Amygdala (tissue), 56 donors: ENCODE measurements at places on chromosomes 5 and 9.

DNA sequence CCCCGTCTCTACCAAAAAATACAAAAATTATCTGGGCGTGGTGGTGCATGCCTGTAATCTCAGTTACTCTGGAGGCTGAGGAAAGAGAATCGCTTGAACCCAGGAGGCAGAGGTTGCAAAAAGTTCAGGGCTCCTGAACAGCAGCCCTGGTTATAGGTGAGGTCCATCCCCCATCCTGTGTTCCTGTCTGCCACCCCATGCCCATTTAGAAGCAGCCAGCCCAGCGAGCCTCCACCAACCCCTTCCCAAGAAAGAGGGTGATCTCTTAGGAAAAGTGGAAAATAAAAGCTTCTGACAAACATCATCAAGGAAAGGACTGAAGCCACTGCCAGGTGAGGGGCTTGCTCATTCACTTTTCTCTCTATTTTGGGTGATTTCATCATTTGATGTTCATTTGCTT is 55.8 kb downstream of the FSTL4 start:
- no peak for DNase-seq

DNA sequence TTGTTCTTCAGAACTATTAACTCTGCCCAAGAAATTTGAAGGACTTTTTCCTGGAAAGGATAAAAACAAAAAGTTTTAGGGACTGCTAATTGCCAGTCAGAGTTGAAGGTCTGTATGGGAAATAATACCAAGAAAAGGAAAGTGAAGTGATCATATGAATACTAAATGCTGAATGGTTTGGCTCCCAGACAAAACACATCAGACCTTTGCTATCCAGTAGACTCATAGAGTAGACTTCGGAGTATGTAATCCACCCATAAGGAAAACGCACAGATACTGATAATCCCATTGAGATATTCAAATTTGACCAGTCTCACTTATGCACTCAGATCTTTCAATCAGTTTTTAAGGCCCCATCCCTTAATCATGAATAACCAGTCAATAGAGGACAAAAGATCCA is 319.0 kb upstream of the PTGER4 start:
- DNase-seq = no peak

- no peak for DNase-seq
Observed at GRCh38 chr9:131238402-131239021, 37.8 kb downstream of the FAM78A start.

- DNase-seq = no peak
Observed at GRCh38 chr9:127778280-127779135, at the start of gene SH2D3C. TSS of gene SH2D3C (minus strand) at chr9:127778666. CDS start at chr9:127778627, 39 bp downstream.

DNA sequence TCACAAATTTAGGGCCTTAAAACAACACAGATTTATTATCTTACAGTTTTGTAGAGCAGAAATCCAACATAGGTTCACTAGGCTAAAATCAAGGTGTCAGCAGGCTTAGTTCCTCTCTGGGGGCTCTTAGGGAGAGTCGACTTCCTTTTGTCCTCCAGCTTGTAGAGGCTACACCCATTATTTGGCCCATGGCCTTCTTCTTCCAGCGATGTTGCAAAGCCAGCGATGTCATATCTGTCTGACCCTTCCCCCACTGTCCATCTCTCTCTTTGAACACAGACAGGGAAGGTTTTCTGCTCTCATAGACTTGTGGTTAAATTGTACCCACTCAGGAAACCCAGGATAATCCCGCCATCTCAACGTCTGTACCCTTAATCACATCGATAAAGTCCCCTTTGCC is 60.3 kb upstream of the SHB start:
- DNase-seq = no peak

GRCh38 chr9:136533775-136534157 is 12.1 kb downstream of the NOTCH1 start:
- no peak for DNase-seq

DNA sequence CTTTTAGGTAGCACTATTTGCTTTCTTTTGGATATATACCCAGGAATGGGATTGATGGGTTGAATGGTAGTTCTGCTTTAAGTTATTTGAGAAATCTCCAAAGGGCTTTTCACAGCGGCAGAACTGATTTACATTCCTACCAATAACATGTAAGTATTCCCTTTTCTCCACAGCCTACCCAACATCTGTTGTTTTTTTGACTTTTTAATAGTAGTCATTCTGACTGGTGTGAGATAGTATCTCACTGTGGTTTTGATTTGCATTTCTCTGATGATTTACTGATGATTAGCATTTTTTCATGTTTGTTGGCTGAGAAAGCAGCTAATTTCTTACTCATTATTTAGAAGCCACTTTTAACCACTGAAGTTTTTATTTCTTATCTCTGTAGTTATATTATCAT is 221.1 kb upstream of the ACTBL2 start:
- no peak for DNase-seq

DNA sequence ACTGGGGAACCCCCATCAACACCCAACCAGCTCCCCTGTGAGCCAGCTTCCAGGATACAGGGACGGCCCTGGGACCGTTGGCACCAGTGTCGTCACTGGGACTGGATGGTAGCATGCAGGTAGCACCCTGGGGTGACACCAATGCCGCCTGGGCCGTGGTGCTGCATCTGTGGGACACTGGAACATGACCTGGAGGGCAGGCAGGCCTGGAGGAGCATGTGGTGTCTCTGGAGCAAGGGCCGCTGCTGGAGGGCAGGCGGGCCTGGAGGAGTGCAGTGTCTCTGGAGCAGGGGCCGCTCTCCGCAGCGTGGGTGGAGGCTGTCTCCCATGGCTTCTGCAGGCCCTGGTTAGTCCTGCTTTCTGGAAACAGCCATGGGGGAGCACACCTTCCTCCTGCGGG is 13.1 kb downstream of the LPCAT1 start:
- DNase-seq = no peak

- no peak for DNase-seq
Observed at GRCh38 chr5:135591277-135591676, 12.5 kb upstream of the CXCL14 start.

GRCh38 chr5:155480731-155481131 is 467.2 kb downstream of the KIF4B start:
- DNase-seq = no peak
